Stimulated activated CD4-positive, alpha-beta T cell treated with anti-CD3 and anti-CD28 coated beads, Interleukin-1b, Interleukin-23, amount 100 ng/mL, for 24 hours (primary cell): ENCODE measurements at places on chromosomes 16 and 17.

- no peak for DNase-seq
These were observed 97.2 kb downstream of the NOG start for GRCh38 chr17:56690441-56691291.

DNA sequence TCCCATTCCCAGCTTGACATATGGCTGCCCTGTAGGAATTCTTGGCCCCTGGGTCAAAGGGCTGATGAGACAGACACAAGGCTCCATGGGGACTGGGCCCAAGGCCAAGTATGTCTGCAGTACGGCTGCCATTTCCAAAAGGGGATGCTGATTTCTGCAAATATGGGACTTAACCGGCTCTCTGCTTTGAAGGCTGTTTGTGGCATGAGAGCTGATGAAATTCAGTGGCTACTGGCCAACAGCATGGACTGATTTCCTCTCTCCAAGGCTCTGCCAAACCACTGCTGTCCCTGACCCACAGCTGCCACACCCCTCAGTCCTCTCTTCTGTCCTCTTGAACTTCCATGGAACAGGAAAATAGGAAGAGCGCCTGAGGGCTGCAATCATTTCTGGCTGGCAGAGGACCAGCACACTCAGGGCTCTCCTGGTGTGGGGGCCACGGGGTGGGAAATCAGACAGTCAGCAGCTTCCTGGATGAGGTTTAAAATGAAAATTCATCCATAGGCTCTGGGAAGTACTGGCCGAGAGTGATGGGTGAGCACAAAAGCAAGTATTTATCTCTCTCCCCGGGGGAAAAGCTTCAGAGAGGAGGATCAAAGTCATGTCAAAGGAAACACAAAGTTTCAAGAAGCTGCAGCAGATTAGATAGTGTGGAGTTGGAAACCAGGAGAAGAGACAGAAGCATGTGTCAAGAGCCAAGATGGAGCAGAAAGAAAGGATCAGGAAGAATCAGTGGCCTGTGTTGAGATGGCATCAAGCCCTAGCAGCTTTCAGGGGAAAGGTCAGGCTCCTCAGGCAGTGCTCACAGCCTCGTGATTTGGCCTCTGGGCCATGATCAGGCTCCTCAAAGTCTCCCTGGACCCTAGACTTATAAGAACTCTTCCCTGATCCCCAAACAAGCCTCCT is 64.1 kb upstream of the SREBF1 start:
- DNase-seq: no peak

- DNase-seq: no peak
These were observed 15.8 kb upstream of the TBX21 start for GRCh38 chr17:47717261-47717697.

GRCh38 chr17:81917565-81918332 is at the start of gene SIRT7:
Gene SIRT7, minus strand, starts transcription at chr17:81918176. Its CDS starts 45 bp downstream, at chr17:81918131.
- DNase-seq: peak; percentile 69

GRCh38 chr17:67183531-67183930 is 61.5 kb downstream of the HELZ start:
- DNase-seq: no peak

DNA sequence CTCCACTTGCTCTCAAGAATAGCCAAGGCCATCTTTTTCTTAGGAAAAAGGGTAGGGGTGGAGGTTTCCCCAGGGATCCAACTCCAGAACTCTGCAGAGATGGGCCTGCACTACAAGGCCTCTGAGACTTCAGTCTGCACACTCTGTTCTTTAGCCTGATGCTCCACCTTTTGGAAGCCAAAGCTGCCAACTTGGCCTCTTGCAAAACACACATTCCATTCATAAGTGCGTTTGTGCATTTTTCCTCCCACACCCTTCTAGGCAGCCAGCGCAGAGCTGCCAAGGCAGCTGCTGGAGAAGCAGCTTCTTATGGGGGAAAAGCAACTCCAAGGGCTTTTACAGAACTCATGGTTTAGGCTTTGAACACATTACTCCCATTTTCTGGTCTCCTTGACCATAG is 45.3 kb downstream of the REXO5 start:
- no peak for DNase-seq

DNA sequence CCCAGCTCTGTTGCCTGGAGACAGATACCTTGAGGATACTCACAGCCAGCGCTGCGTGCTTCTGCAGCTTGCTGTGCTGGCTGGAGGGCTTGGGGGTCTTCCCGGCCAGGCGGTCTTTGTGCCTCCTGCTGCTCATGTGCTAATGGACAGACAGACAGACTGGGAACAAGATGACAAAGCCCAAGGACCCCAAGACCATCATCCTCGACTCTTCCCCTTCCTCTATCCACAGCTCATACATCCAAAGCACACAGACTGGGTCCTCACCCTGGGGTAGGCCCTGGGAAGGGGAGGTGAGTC is 7.7 kb downstream of the NKIRAS2 start:
- DNase-seq: no peak
